ENCODE measurements at places on chromosomes 2 and 18.
A peak's percentile ranks its signal among the peaks of the same experiment; 100 is the strongest.

DNA sequence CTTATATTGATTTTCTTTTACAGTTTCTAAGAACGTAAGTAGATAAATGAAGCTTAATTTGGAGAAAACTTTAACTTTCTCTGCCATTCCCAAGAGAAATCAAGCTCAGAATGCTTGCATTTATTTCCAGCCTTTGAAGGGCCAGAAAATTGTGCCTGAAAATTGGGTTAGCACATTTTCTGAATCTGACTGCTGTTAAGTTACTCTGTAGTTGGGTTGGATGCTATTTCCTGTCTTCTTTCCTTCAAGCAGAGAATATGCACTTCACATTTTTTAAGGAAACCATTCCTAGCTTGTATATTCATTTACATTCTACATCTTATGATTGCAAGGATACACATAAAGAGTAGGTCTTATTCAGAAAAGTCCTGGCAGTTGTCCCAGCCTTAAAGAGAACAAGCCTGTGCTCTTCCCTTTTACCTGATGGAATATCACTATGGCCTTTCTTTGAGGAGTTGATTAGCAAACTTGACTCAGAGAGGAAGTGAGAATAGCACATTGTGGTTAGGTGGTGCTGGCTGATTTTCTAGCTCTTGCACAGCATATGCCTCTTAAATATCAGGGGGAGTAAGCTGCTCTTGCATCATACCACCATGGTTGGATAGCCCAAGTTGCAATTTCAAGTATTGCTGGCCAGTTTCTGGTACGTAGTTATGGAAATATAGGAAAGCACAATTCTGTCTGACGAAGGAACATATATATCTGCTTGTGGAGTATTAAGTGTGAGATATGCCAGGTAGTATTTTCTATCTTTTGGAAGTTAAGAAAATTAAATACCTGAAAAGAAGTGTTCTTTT, 133.7 kb downstream of the COMMD1 start:
- DNase-seq = peak; percentile 23

GRCh38 chr2:237066396-237066795, 19.3 kb upstream of the COPS8 start:
- no peak for DNase-seq

- no peak for DNase-seq
Measured at GRCh38 chr18:12253663-12254135, 462 bp upstream of the CIDEA start.

DNA sequence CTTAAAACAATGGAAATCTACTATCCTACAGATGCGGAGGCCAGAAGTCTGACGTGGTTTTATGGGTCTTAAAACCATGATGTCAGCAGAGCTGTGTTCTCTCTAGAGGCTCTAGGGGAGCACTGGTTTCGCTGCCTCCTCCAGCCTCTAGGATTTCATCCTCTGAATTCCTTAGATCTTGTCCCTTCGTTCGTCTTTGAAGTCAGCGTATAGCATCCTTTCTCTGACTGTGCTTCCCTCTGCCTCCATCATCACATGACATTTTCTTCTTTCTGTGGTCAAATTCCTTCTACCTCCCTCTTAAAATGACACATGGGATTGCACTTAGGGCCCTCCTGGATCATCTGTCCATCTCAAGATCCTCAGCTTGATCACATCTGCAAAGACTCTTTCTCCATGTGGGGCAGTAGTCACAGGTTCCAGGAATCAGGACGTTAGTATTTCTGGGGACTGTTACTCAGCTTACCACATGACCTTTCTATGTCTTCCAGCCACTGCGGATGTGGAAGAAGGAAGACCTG, 22.7 kb upstream of the NCK2 start:
- no peak for DNase-seq

- no peak for DNase-seq
Measured at GRCh38 chr2:106546391-106546990, 59.3 kb downstream of the CD8B2 start.

DNA sequence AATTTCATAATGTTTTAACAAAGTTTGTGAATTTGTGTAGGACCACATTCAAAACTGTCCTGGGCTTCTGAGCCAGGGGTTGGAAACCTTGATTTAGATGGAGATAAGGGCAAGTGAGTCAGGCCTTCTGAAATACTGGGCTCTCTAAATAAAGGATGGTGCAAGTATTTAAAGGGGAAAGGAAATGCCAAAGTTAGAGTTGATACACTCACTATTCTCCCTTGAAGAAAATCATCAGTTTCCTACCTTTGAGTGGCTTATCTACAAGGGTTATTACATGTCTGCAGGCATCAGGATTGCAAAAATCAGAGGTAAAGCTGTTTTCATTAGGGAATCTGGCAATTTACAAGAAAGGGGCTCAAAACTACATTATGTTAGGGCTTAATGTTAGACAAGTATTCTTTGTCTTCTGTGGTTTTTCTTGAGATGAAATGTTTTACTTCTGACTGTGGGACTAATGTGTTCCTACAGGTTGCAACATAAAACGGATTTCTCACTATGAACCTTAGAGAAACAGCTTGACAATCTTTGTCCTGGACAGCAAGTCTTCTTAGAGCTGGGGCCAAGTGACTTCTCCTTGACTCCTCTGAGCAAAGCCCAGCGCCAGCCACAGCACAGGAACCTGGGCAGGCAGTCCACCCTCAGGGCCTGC, 31.1 kb downstream of the RNU4ATAC start:
- DNase-seq = no peak

- no peak for DNase-seq
Measured at GRCh38 chr18:23844991-23845680, 155.9 kb downstream of the LAMA3 start.

DNA sequence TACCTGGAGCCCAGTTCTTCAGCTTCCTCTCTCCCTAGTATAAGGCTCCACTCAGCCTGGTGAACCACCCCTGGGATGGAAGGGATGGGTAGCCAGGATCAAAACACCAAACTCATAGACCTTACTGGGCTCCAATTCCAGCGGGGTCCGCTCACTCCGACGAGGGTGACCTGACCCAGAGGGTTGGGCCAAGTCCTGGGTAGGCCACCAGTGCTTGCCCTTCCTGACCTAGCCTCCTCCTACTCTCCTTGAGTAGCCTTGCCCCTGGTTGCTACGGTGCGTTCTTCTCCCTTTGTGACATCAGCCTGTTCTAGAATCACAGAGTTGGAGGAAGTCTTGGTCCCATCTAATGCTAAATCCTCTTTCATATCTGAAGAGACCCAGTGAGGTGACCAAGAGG, 537 bp upstream of the STAT4 start:
- DNase-seq = no peak

DNA sequence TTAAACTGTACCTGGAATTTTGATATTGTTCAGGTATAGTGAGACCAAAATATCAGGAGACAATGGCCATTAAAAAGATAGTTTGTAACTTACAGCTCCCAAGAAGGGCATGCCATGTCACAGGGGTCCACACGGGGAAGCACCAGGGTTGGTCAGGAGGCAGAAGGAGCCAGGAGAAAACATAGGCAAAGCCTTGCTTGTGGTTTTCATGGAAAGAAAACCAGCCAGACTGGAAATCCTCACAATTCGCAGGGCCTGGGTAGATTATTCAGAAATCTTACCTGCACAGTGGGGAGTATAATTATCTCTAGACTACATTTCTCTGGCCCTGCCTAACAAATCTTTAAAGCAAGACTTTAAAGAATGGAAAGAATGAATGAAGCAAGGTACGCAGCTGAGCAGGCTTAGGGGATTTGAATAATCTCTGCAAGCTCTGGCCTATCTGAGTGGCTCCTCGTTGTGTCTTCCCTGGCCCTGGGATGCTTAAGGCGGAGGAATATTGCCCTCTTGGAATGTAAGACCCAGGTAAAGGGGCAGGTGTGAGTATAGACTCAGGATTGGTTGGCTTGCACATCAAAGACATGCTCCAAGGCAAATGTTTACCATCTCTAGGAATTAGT, 66.9 kb upstream of the CDC42EP3 start:
- DNase-seq = no peak

DNA sequence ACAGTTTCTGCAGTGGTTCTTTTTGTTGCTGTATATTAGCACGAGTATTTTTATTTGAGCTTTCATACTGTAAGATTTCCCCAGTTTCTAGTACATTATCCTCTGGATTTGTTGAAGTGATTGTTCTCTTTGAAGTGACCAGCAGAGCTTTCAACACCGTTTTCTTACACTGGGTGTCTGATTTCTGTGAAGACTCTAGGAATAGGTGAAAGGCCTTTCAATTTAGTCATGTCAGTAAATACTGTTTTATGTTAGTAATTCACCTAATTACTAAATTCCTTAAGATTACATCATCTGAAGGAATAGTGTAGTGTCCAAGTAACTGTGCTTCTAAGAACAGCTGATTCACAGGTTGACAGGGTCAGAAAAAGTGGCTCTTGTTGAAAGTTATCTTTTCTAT, 2.3 kb downstream of the PPM1B start:
- no peak for DNase-seq

- DNase-seq = no peak
Measured at GRCh38 chr2:127453392-127454171, 35.4 kb downstream of the PROC start.

- DNase-seq = no peak
Measured at GRCh38 chr2:46863882-46864281, 51.7 kb downstream of the MCFD2 start.

DNA sequence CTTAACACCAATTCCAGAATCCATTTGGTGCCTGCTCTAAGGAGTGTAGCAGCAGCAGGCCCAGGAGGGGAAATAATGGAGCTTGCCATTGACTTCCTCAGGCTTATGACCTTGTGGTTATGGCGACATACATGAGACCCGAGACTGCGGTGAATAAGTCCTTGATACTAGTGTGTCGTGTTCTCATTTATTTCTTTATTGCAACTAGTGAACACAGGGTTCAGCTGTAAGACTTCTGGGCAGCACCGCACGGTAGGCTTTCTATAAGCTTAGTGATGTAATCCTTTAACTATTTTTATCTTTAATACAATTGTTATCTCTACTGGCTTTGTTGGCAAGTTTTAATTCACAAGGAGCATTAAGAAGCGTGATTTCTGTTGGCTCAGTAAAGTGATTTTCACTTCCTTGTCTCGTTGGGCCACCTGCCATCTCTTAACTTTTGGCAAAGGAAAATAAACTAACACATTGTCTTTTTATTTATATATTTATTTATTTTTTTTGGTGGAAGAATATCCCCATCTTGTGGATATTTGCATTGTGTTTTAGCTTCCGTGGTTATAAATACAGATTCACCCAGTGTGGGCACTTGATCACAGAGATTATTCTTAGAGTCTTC, 139.8 kb downstream of the LTBP1 start:
- no peak for DNase-seq

GRCh38 chr18:46098616-46098933, 479 bp upstream of the ATP5F1A start:
- DNase-seq = no peak

DNA sequence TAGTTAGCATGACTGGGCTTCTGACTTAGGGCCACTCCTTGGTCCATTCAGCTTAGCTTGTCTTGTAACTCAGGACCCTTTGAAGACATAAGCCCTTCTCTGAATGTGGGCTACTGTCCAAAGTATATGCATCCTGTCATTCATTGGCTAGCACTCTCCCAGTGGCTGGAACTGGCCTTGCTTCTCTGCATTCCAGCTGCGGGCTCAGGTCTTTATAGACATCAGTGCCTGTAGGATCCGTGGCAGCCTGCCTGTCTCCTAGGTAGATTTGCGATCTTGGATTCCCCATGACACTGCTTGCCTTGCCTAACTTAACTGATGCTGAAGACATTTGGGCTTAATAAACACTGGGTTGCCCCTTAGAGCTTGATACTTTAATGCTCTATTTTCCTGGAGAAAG, 170.1 kb downstream of the DCC start:
- DNase-seq = no peak

GRCh38 chr2:118085173-118086023, 2.9 kb upstream of the INSIG2 start:
- no peak for DNase-seq
